ENCODE measurements at places on chromosomes 11 and 22.

GRCh38 chr22:36746375-36746970 lies 29.4 kb downstream of the IFT27 start:
- no peak for DNase-seq

GRCh38 chr11:68686486-68686885 lies 2.1 kb downstream of the GAL start:
- DNase-seq = no peak

DNA sequence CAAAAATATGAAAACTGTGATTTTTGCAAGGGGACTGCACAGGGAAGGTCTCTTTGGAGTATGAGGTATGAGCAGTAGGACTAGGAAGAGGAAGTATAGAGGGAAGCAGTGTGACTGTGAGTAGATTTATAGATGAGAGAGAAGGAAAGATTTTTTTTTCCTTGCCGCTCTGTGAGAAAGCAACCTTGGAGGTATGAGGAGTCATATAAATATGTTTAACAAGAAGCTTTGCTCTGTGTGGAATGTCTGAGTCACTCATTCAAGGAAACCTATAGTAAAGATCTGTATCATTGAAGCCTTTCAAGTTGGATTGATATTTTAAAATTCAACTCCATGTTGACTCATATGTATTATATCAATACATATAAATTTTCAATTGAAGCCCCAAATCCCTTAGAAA lies 26.2 kb downstream of the DNHD1 start:
- DNase-seq = no peak

DNA sequence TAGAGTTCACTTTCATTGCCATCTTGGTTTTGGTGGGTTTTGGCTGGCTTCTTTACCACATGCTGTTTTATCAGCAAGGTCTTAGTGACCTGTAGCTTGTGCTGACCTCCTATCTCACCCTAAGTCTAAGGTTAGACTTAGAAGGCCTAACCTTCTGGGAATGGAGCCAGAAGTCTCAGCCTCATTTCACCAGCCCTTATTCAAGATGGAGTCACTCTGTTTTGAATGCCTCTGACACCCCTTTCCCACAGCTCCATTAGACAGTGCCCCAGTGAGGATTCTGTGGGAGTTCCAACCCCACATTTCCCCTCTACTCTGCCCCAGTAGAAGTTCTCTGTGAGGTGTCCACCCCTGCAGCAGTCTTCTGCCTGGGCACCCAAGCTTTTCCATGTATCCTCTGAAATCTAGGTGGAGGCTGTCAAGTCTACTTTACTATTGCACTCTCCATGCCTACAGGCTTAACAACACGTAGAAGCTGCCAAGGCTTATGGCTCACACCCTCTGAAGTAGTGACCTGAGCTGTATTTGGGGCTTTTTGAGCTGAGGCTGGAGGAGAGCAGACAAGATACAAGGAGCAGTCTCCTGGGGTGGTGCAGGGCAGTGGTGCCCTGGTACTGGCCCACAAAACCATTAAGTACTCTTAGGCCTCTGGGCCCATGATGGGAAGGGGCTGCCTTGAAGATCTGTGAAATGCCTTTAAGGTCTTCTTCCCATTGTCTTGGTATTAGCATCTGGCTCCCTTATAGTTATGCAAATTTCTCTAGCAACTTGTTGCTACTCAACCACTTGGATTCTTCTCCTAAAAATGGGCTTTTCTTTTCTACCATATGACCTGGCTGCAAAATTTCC lies 65.9 kb upstream of the SC5D start:
- DNase-seq = no peak

DNA sequence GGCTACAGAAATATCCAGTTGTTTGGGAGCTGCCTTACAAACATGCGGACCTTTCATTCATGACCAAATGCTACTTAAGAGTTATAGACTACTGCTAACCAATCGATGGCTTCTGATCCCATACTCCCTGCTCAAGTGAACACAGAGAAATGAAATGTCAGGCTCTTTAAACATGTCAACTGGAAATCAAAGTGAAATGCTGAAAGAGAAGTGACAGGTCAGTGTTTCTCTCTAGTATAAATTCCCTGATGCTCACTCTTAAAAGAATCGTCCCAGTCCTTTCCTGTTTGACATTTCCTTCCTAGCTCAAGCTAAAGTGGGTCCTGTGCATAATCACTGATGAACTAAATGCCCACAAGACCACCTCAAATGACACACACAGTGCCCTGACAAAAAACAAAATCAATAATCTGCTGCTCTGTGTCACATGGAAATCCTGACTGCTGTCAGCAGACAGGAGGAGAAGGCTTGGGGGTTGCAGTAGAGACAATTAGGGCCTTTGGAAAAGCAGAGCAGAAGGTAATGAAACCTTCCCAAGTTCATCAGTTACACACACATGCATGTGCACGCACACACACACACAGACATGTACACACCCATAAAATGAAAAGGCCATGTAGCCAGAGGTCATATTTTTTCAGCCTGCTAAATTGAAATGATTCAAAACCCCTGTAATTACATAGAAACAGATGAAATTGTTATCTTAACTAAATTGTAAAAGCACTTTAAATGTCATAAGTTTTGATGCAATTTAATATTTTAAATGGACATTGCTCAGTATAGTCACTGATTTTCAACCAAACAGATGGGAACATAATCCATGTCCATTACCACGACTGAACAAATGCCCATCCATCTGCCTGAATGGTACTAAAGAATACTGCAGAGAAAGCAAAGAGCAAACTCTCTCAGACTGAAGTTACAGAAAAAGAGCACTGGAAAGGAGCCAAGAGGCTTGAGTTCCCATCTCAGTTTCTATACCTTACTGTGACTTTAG lies 330.7 kb downstream of the TTC28 start:
- no peak for DNase-seq

- no peak for DNase-seq
Measured at GRCh38 chr11:10287766-10288715, 6.0 kb downstream of the SBF2 start.
